Kasumi-1 (cell line): ENCODE measurements at places on chromosomes 11 and 22.

DNA sequence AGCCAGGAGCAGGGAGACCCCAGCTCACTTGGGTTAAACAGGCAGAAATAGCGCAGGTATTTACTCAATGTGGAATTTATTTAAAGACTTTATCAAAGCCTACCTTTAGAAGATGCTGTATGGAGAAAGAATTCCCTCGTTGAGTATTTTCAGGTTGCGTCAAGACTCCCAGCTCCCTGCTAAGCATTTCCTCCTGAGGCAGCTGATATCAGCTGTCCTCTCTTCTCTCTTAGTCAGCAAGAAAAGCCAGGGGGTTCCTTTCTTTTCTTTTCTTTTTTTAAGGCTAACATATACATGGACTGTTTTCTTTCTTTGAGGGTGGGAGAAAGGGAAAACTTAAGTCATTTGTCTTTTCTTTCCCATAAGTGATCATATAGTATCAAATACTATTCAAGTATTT is 125.8 kb upstream of the POU2AF2 start:
- DNase-seq = no peak

GRCh38 chr11:326842-327580 is 6.4 kb upstream of the IFITM3 start:
- DNase-seq = peak; percentile 55

GRCh38 chr11:14619603-14620531 is 23.7 kb upstream of the PDE3B start:
- DNase-seq = no peak

DNA sequence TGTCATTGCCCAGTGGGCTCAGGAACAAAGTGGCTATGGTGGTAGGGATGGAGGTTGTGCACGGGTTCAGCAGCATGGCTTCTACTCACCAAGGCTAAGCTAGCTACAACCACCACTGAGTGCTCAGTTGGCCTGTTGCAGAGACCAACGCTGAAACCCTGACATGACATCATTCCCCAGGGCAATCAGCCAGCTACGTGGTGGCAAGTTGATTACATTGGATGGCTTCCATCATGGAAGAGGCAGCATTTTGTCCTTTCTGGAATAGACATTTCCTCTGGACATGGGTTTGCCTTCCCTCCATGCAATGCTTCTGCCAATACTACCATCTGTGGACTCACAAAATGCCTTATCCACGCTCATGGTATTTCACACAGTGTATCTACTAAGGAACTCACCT is 634.3 kb downstream of the OPCML start:
- no peak for DNase-seq
